CD4-positive, alpha-beta T cell treated with Interleukin-1 beta for 1 hour (primary cell): ENCODE measurements at places on chromosomes 3 and 15.

- DNase-seq, result no peak
Measured at GRCh38 chr3:32480604-32481003, 22.0 kb downstream of the CMTM6 start.

DNA sequence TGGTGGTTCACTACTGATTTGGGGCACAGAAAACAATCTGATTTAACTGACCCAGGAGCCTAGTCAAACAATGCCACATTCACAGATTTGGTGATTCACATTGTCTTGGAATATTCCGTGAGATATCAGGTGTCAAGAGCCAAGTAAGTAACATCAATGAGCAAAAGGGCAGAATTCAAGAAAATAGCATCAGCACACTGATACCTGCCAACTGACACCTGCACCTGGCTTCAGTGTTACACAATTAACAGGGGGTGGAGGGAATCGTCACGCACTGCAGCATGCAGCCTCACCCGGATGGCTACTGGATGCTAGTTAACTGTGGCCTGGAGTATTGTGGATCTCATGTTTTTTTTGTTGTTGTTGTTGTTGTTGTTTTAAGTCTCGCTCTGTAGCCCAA is 17.6 kb downstream of the CCNL1 start:
- DNase-seq, result no peak

GRCh38 chr3:74500257-74500656 is 114.2 kb downstream of the CNTN3 start:
- DNase-seq, result no peak

DNA sequence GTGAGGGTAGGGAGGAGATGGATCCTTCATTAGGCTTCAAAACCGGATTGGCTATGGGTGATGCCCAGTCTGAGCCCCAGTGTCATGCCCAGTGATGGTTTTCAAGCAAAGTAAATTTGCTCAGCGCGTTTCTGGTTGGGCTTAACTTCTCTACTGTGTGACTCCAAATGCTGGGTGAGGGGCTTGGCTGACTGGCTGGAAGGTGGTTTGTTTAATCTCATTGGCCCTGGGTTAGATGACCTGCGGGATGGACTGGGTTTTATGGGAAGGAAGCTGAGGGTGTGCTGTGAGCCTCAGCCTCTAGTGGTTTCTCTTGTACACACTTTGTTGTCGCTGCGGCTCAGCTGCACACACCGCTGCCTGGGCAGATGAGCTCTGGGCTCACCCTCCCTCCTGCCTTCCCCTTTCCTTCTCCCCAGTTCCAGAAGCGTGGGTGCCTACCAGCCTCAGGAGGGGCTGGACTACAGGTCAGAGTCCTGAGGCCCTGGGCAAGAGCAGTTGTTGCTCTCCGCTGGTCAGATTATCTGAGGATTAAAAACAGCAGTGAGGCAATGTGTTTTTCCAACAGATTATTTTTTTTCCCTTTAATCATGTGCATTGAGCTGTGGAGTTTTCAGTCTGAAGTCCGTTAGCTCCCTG is 18.6 kb downstream of the PDIA5 start:
- DNase-seq, result no peak

- DNase-seq, result peak; percentile 2
Measured at GRCh38 chr15:27059610-27060202, 88.7 kb downstream of the GABRG3 start.
